ENCODE measurements at places on chromosomes 6 and 20.

DNA sequence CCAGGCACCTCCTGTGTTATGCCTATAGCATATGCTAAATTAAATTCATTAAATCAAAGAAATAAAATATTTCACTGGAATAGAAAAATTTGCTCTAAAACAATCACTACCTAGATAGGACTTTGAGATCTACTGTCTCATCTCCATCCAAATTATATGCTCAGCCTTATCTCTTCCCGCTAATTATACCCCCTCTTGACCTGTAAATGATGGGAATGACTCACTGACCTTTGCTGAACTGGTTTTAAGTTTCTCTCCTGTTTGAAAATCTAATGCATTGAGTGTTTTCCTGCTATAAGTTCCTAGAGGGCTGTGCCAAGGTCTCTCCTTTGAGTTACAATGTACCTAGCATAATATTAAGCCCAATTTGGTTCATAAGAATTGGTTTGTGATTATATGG, 110.1 kb downstream of the BMP2 start:
- no peak for DNase-seq

GRCh38 chr6:150410906-150411305, 42.1 kb downstream of the IYD start:
- no peak for DNase-seq

DNA sequence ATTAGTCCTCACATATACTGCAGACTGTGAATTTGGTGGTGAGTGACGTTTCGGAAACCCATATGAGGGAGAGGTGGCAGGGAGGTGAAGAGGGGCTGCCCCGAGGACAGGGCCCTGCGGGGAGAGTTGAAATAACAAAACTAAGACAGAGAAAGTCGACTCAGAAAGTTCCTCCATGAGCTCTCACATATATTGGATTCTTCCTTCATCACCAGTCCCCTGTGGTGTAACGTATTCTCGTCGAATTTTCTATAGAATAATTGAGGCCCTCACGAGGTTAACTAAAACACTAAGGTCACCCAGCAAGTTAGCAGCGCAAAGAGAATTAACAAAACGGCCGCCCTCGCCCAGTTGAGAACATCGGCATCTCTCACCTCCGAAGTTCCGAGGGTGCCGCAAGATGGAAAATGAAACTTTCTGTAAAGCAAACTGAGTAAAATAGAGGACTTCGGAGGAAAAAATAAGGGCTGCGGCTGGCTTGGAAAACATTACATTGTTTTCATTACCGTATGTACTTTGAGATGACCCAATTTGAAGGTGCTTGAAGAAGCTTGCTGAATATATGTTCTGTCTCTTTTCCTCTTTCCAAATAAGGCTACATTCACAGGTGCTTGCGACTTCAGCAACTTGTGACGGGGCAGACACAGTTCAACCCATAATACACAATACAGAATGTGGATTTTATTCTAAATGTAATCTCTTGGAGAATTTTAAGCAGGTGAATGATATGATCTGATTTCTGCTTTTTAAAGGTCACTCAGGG, 490.9 kb upstream of the JARID2 start:
- DNase-seq = peak; percentile 30

GRCh38 chr6:92150553-92150952, 1268.8 kb downstream of the EPHA7 start:
- DNase-seq = no peak

DNA sequence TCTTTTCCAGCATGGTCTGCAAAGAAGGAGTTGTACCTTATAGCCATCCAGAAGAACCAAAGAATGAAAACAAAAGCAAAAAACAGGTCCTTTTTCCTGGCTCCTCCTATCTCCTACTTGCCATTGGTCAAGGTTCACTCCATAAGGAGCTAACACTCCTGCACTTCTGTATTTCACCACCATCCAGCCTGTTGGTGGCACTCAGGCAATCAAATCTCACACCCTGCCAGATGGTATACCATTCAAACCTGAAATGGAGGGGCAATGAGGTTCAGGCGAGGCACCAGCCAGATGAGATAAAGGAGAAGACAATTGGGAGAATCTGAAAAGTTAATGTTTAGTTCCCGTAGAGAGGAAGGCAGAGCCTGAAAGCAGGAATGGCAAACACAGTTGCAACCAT, 203.8 kb downstream of the ALDH8A1 start:
- DNase-seq = no peak

DNA sequence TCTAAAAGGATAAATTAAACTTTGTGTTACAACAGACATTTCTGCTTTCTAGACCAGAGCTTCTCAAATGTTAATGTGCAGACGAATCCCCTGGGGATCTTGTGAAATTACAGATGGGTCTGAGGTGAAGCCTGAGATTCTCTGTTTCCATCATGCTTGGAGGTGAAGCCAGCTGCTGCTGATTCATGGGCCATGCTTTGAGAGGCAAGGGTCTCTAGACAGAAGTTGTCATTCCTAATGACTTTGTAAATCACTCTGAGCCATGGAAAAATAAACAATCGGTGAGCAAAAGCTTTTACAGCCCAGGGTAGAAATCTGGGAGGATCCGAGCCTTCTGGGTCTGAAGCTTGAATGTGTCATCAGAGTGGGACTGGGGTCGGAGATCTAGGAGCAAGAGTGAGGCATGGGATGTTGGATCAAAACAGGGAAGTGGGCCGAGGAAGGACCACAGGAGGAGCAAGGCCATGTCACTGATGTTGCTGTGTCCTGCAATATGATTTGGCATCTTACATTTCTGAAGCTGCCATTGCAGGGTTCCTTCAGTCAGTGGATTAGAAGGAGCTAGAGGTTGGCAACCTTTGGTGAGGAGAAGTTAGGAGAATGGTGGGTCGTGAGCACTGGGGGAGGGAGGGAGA, 77.3 kb downstream of the TRMT11 start:
- no peak for DNase-seq

DNA sequence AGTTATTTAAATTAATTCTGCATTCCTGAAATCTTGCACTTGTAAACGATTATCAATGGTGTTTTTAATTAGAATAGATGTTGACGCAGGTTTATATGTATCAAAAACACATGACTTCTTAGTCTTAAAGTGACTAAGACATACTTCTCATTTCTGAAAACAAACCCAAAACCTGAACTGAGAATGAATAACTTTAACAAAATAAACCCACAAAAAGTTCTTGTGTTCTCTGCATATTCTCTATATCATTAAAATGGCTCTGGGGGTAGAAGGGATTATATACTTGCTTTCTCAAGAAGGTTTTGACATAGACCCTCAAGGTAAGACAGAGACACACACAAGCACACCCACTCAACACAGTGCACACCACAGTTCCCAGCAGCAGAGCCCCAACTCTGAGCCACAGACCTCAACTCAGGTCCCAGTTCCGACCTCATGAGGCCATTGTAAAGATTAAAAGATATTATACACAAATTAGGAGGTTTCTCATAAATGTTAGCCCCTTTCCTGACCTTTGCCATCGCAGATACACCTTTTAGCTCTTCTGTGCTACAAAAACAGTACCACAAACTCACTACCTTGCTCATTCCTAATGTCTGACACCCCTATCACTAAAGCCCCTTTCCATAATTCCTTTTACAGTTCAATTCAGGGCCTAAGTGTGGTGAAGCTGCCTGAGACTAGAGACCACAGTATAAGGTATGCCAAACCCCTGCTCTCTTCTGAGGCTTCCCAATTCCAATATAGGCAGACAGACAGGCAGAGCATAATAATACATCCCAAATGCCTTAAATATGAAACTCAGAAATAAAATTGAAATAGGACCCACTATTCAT, 267.8 kb downstream of the PTPRK start:
- DNase-seq = no peak

GRCh38 chr6:132768051-132768517, 10.4 kb upstream of the VNN2 start:
- DNase-seq = peak; percentile 13

DNA sequence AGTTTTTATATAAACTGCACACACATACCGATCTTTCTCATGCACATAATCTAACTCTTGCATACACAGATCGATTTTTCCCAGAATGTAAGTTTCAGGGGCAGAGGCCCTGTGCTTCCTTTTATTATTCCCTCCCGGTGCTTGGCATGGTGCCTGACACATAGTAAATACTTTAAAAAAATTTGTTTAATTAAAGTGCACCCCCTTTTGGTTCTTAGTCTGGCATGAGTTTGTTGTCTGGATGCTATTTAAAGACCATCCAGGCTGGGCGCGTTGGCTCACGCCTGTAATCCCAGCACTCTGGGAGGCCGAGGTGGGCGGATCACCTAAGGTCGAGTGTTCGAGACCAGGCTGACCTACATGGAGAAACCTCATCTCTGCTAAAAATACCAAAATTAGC, 5.4 kb upstream of the DEK start:
- DNase-seq = no peak

DNA sequence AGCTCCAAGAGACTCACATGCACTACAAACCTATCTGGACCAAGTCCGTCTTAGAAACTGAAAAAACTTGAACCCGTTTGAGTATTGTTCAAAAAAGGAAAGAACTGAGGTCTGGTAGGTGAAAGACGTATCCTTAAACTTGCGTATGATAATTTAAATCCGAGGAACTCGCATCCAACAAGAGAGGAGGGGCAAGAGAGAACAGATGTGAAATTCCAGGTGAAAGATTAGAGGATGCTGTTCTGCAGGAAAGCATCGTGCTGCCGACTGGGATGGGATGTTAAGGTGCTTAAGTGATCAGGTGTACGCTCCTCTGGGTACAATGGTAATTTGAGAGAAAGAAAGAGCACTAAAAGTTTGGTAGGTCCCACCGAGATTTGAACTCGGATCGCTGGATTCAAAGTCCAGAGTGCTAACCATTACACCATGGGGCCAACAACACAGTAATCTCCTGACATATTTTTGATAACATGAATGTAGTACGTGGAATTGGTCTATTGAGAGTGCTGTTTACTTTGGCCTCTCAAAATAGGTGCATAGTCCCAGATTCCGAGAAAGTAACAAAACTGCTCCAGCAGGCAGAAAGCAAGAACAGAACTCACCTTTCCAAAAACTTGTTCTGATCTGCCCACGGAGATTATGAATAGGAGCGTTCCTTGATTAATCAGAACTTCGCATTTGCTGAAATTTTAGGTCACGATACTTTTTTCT, 53.5 kb upstream of the BTN3A2 start:
- peak; percentile 64 for DNase-seq

- no peak for DNase-seq
Measured at GRCh38 chr6:154390034-154390433, 33.4 kb upstream of the IPCEF1 start.

DNA sequence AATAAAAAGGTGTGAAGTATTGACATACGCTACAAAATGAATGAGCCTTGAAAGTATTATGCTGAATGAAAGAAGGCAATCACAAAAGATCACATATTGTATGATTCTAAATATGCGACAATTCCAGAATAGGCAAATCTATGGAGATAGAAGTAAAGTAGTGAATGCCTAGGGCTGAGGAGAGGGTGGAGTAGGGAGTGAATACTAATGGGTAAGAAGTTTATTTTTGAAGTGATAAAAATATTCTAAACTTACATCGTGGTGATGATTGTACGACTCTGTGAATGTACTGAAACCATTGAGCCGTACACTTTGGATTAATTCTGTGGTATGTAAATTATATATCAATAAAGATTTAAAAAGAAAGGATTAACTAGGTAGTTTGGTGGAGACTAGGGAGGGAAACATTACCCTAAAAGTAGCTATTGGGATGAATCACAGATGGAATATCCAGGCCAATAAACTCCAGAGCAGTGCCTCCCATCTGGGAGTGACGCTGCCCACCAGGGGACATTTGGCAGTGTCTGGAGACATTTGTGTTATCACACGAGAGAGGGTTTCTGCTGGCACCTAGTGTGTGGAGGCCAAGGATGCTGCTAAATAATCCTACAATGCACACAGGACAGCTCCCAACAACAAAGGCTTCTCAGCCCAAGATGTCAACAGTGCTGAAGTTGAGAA, 214.2 kb upstream of the PCSK2 start:
- no peak for DNase-seq

DNA sequence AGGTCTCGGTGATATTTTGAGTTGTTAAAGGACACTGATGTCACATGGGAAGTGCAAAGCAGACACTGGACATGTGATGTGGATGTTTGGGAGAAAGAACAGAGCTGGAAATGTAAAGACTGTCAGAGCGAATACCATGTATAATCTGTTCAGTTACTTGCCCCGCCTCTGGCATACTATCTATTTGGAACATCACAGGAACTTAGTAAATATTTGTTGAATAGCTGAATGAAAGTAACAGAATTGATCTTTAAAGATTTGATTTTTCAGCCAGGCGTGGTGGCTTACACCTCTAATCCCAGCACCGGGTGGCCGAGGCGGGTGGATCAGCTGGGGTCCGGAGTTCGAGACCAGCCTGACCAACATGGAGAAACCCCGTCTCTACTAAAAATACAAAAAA, 13.8 kb upstream of the NHLRC1 start:
- no peak for DNase-seq

GRCh38 chr20:39013662-39014109, 51.5 kb downstream of the DHX35 start:
- no peak for DNase-seq

DNA sequence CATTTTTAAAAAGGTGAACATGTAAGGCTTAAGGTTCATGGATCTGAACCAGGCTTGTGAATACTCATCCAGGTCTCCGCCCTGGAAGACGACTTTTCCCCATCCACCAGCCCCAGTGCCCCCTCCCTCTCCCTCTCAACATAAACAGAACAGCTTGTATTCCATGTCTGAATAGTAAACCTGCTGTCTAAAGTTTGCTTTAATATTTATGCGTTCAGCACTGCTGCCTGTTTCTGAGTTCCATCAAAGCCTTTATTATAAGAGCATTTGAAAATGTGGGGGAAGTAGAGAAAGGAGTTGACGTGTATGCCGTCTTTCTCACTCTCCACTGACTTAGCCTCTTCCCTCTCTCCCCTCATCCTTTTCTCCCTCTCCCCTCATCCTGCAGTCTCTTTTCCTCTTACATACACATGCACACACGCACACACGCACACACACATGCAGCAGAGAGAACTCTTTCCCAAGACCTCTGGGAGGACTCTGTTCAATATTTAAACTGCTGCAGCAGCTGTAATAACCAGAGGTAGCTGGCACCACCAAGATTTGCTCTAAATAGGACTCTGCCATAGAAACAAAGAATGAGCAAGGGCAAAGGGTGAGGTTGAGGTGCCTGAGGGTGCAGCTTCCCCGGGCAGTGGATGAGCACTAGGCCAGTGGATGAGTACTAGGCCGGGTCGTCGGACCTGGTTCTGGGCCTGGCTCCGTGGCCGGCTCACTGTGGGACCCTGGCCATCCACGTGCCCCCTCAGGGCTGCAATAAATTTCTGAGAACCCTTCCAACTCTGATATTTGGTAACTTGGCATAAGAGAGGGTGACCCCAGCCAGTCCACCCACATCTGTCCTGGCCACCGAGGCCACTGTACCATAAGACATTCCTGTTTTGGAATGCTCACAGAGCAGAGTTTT, 35.4 kb upstream of the VSTM2L start:
- DNase-seq = no peak

GRCh38 chr6:155066361-155066760, 71.2 kb downstream of the TIAM2 start:
- no peak for DNase-seq

All from CD4-positive, alpha-beta T cell treated with Interleukin-17A for 4 hours (primary cell).